ENCODE measurements at places on chromosomes 5 and 9. TPM values are rescaled to one million over a fixed set of nuclear protein-coding genes. Genes with fewer than 3 reads are reported as not detected.

DNA sequence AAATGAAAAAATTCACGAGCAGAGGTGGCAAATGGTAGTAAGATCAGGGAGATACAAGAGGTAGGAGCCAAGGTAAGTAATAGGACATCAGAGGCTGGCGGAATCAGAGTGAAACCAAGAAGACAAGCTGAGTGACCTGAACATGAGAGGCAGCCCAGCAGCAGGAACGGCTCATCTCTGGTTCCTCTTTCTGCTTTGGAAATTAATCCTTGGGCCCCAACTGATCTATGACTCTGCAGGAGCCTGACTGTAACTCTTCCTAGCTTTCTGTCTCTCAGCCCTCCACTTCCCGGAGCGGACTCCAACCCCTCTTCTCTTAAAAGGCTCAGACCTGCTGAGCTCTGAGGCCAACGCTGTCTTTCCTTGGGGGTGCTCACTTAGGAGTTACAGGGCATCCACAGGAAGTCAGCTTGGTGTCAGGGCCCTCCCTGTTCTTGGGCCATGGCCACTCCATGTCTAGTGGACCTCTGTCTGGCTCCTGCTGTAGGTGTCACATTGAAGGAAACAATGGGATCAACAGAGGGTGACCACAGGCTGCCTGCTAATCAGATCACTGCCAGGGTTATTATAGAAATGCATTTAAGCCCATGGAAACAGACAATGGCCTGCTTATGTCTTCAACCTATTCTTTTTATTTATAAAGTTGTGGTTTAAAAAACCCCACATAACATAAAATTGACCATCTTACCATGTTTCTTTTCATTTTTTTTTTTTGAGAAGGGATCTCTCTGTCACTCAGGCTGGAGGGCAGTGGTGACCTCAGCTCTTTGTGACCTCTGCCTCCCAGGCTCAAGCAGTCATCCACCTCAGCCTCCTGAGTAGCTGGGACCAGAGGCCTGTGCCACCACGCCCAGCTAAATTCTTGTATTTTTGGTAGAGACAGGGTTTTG is 22.5 kb upstream of the SHB start:
- DNase-seq: no peak

IFNA2 gene
- not detected for total RNA-seq

DNA sequence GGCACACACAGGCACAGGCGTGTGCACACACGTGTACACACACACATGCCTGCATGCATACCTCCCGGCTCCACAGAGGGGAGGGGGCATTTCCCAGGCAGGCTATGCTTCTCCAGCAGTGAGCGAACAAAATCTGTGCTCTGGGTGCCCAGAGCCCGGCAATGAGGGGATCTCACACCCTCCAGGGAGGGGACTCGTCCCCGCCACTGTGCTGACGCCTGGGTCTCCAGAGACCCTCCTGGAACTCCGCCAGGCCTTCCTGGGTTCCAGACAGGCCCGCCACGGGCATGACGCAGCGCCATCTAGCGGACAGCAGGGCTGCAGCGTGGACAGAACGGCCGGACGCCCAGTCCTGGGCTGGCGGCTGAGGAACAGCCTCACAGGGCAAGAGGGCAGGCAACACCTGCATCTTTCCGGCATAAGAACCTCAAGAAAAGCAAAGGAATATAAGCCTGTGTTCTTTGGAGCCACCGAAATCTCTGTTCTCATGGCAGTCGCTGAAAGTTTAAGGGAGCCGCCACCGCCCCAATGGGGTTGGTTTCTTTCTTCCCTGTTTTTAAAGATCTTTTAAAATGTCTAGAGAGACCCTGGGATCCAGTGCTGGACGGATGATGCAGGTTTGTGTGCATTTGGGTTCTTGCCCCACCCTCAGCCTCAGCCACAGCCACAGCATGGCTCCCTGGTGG is 135.6 kb upstream of the PPP1R26 start:
- peak; percentile 31 for DNase-seq

SMIM33 gene
- total RNA-seq: not detected

GRCh38 chr9:96654450-96655197 is 493 bp downstream of the PRXL2C start:
- peak; percentile 72 for DNase-seq

GBA2 gene
- 12.2 TPM for total RNA-seq

TTC23L gene
- total RNA-seq: not detected

TNFAIP8 gene
- 18.0 TPM for total RNA-seq

NEURL1B gene
- 7.2 TPM for total RNA-seq
